Fibroblast of skin of scalp (primary cell): ENCODE measurements at places on chromosomes 11 and 22.

- no peak for DNase-seq
Measured at GRCh38 chr11:117096201-117096991, 1.8 kb downstream of the SIK3 start.

- DNase-seq, result no peak
Measured at GRCh38 chr11:133928628-133929059, 28.1 kb downstream of the IGSF9B start.

GRCh38 chr11:90234977-90235376, 12.1 kb upstream of the CHORDC1 start:
- DNase-seq, result no peak

- DNase-seq, result no peak
Measured at GRCh38 chr22:29483254-29483653, 3.2 kb downstream of the NEFH start.
